GM04503 (cell line): ENCODE measurements at places on chromosomes 1 and 21.

DNA sequence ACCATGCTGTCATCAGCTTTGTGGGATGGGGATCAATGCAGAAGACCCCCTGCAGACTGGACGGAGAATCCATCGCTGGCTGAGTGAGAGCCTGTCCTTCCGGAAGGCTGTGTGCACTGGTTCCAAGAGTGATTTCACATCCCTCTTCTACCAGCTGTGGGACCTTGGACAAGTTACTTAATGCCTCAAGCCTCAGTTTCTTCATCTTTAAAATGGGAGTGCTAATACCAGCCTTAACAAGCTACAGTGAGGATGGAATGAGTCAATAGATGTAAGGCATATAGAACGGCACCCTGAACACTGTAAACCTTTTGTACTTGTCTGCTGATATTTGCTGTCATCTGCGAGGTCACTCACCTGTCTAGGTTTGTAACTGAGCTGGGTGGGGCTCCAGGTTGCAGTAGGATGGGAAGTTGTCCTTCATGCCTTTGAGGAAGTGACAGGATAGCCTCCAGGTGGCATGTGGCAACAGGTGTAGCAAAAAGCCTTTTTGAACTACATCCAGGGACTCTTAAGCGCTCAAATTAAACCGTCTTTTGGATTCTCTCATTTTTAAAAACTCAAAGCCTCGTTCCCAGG, 27.5 kb downstream of the TMEM51 start:
- no peak for DNase-seq

- DNase-seq: no peak
Measured at GRCh38 chr21:42301371-42302075, 13.7 kb downstream of the TFF3 start.

DNA sequence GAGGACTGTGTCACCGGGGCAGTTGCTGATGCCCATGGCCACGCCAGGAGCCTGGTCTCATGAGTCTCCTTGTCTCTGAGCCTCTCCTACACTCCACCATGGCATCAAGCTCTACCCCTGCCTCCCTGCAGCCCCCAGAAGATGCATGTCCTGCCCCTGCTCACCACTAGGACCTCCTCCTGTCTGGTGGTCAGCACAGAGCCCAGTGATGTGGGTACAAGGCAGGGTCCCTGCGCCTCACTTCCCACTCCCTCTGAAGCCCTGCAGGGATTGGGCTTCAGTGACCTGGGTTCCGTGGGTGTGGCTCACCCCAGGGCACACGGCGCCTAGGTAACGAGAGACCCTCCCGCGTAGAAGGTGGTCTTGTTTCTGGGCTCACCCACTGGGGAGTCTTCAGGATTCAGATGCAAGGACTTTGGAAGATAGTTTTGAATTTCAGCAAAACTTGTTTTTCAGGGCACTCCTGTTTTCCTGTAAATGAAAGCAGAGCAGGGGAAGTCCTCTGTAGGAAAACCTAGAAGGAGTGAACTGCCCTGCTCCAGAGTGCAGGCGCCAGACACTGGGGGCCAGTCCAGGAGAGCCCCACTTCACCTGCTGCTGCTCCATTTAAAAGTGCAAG, 2.8 kb downstream of the COL18A1 start:
- no peak for DNase-seq

GRCh38 chr1:153899509-153899908, 23.3 kb downstream of the GATAD2B start:
- DNase-seq: no peak

GRCh38 chr1:1489861-1490260, 18.3 kb downstream of the ATAD3B start:
- DNase-seq: no peak

DNA sequence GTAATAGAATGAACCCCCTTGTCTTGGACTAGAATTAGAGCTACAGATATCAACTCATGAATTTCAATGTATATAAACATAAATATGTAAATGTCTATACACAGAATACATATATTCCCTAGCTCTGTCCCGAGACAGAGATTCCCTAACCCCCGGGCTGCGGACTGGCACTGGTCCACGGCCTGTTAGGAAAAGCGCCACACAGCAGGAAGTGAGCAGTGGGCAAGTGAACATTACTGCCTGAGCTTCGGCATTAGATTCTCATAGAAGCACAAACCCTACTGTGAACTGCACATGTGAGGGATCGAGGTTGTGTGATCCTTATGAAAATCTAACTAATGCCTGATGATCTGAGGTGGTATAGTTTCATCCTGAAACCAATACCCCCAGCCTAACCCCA, 51.2 kb downstream of the PIK3R3 start:
- DNase-seq: no peak

GRCh38 chr1:111272081-111272480, 18.6 kb upstream of the CHIA start:
- DNase-seq: no peak

DNA sequence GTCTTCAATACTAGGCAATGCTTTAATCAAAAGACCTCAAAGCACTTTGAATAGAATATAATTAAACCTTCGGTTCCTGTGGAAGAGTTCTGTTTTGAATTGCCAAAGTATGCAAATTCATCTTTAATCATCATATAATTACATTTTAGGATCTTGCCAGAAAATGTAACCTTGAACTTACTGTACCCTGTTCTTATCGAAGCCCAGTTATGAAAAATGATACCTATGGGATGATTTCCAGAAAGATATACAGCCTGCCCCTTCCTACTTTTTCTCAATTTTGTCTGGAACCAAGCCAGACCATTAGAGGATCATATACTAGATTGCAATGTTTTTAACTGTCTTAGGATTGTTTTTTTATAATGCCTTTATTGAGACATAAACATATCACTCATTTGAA, 34.0 kb upstream of the ZNF281 start:
- no peak for DNase-seq

DNA sequence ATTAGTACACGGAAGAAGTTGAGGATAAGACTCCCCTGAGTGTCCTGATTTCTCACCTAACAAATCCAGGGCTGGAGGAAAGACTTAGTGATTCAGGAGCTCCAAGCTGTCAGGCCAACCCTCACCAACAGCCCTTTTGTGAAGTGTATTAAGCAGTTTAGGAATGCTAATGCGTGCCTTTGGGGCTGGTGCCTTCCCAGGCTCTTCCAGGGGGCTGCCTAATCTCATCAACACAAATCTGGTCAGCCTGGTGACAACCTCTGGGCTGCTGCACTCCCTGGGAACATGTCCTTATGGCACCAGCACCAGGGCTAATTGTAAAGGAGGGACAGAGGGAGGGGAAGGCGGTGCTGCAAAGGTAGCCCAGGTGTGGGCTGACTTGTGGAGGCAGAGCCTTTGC, 15.5 kb downstream of the CSMD2 start:
- DNase-seq: no peak

- DNase-seq: no peak
Measured at GRCh38 chr1:220528679-220529501, 954 bp downstream of the MARK1 start.

GRCh38 chr1:223340637-223341036, 23.3 kb downstream of the SUSD4 start:
- no peak for DNase-seq

GRCh38 chr1:22216210-22216883, 73.5 kb upstream of the WNT4 start:
- DNase-seq: no peak

GRCh38 chr21:31667132-31667531, 7.6 kb downstream of the SOD1 start:
- no peak for DNase-seq

DNA sequence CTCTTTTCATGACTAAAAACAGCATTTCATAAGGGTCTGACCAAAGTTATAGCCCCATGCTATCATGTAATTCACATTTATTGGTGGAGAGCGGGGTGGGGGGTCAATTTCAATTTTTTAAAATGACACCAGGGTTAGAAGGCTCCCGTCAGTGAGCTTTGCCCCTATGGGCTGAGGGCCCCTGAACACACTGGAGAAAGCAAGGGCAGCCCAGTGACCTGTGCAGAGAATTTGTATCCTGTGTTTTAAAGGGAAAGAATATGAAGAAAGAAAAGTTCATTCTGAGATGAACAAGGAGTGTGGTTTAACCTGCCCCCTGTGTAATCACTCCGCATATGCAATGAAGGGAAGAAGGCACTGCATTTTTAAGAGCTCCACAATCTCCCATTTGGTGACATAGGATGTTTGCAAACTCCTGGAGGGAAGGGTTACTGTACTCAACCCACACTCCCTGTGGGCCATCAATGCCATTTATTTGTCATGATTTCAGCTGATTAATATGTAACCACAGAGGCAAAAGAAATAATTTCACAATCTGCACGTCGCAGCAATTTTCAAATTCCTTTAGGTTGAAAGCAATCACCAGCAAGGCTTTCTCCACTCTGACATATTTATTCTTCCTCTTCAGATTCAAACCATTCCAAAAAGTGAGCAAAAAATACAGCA, 95.6 kb downstream of the ZNF281 start:
- DNase-seq: peak; percentile 80

DNA sequence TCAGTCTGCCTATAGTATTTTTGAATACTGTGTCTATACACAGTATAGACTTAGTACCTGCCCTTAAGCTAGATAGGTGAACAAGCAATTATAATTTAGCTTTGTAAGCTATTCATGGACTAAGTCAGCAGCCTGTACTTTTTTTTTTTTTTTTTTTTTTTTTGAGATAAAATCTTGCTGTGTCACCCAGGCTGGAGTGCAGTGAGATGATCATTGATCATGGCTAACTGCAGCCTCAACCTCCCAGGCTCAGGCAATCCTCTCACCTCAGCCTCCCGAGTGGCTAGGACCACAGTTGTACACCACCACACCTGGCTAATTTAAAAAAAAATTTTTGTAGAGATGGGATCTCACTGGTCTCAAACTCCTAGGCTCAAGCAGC, 17.3 kb downstream of the ITSN1 start:
- DNase-seq: no peak

DNA sequence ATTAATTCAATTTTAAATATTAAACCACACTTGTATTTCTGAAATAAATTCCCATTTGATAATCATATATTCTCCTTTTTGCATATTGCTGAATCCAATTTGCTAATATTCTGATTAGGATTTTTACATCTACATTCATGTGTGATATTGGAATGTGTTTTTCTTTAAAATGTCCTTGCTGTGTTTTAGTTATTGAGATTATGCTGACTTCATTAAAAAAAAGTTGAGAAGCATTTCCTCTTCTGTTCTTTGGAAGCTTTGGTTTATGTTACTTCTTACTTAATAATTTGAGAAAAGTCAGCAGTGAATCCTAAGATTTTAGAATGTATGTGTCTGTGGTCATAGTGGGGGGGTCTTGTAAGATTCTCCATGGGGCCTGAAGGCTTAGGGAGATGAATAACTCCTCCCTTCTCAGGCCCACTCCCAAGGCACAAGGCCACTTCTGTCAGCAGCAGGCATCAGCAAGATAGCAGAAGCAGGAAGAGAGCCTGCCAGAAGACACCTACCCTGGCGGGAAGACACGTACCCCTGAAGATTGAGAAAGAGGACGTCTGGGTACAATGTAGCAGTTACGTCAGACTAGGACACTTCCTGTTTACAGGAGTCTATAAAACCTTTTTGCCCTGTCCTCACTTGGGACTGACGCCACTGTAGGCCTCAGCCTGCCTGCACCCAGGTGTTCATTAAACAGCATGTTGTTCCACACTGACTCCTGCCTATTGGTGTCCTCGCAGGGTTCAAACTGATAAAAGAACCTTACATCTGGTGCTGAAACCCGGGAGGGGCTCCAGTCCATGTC, 56.9 kb downstream of the ODF2L start:
- DNase-seq: no peak

GRCh38 chr1:226046240-226046639, 16.3 kb upstream of the H3-3A start:
- DNase-seq: no peak

GRCh38 chr1:59292562-59292961, 4.3 kb upstream of the FGGY start:
- DNase-seq: no peak

GRCh38 chr1:4939266-4939665, 284.9 kb downstream of the AJAP1 start:
- DNase-seq: no peak

GRCh38 chr1:25626018-25626417, 9.4 kb downstream of the MAN1C1 start:
- no peak for DNase-seq

GRCh38 chr1:53116307-53116810, 26.1 kb downstream of the SLC1A7 start:
- no peak for DNase-seq

DNA sequence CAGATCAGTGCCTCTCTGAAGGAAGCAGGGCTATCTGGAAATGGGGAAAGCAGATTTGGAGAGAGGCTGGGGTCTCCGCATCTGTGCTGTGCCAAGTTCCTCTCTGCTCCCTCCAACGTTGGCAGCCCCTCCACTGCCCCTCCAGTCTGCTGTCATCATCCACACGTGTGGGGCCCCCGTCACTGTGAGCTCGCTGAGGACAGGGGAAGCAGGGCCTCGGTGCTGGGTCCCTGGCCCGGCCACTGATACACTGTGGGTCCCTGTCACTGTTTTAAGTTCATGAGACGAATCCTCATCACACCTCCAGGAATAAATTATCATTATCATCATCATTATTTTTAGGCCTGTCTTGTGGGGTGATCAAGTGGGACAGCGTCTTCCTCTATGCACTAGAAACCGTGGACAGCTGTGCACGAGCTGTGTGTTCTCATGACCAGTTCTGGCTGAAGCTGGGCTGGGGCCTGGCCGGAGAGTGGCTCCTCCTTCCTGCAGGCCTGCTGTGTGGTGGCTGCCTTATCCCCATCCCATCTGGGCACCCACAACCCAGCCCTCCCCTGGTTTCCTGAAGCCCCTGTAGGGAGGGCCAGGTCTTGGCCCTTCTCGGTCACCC, 52.2 kb downstream of the DMRTB1 start:
- no peak for DNase-seq

DNA sequence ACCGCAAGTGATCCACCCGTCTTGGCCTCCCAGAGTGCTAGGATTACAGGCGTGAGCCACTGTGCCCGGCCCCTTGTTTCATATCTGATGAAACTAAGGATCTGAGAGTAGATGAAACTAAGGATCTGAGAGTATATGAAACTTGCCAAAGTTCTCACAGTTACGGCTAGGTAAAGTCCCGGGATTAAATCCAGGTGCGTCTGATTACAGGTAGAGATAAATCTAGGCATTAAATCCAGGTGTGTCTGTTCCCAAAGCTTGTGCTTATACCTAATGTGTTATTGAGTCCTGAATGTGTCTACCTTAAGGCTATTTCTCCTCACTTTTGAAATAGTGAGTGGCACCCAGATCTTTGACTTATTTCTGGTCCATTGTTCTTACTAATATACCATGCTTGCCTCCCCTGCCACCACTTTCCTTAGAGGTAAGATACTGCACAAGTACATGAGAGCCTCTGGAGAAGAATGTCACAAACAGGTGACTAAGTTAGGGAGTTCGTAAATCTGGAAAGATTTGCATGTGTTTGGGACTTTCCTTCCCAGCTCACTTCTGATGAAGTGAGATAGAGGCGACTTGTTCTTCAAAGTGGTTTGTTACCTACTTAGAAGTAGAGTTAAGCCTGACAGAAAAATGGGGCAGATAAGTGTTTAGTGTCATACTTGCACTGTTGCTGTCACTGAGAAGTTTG, 66.5 kb downstream of the AK4 start:
- no peak for DNase-seq

DNA sequence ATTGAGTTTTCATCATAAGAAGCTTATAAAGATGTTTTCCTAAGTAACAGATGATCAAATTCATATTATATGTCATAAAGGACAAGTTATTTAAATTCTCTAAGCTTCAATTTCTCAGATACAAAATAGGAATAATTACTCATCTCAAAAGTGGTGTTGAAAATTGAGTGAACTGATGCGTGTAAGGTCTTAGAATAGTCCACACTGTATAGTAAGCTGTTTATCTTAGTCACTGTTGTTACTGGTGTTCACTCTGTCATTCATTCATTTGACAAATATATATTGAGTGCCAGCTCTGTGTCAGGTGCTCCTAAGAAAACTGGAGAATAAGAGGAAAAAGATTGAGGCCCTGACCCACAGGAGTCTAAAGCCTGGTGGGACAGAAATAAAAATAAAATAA, 186.3 kb upstream of the BRINP3 start:
- DNase-seq: no peak
